HT-29 (cell line): ENCODE measurements at places on chromosomes 5 and 9. TPM values are rescaled to one million over a fixed set of nuclear protein-coding genes. Genes with fewer than 3 reads are reported as not detected.
A peak's percentile ranks its signal among the peaks of the same experiment; 100 is the strongest.

DNA sequence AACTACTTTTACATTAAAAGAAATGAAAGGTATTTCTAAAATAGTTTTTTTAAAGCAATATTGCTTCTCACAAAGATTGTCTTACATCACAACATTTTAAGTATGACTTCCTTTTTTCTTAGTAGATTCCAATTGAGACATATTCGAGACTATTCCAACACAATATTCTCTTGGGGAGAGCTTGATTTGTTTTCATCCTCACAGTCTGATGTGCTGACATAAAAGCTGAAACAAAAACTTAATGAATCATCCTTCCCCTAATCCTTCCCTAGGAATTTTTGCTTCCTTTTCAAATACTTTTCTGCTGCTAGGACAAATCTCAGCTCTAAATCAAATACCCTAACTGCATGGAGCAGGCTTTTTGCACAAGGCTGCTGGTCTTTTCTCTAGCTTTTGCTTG lies 245.8 kb upstream of the MAP3K1 start:
- peak; percentile 30 for DNase-seq

DNA sequence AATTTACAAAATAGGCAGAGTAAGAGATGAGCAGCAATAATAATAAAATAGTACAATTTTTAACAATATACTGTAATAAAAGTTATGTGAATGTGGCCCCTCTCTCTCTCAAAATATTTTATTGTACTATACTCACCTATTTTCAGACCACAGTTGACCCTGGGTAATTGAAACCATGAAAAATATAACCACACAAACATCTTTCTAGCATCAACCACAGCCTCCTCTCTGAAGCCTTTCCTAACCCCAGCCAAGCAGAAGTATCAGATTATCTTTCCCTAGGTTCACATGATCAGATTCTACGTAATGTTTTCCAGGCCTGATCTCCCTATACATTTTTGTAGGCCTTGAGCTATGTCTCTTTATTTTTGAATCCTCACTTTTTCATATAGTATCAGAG lies 35.2 kb downstream of the DNAH5 start:
- no peak for DNase-seq

GRCh38 chr5:102523541-102524175 lies 24.9 kb upstream of the SLCO6A1 start:
- DNase-seq, result no peak

DNA sequence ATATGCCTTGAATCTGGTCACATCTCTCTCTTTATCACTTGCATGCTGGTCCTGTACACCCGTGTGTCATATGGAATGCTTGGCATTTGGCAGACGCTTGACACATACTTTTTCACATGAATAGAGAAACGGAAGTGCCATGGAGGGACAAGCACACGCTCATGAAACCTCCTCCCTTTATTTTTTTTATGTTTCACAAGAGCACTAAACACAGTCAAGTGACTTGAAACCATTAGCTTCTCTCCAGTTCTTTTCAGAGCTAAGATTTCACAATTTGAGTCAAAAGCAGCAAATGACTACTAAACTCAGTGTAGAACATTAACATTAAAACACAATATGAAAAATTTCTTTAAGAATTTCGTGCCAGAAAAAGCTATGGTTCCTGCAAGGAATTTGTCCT lies 151.1 kb downstream of the DOCK2 start:
- no peak for DNase-seq

GRCh38 chr5:116923344-116923743 lies 348.7 kb upstream of the SEMA6A start:
- DNase-seq, result no peak

The MAML1 gene
- 15.4 and 30.0 TPM in 2 replicates for total RNA-seq

The PCDH1 gene
- 108 and 131 TPM in 2 replicates for total RNA-seq

The LCN1 gene
- total RNA-seq, result not detected in 2 replicates

The ANKRD34B gene
- not detected in 2 replicates for total RNA-seq
